ENCODE measurements at places on chromosomes 1 and 21.

- DNase-seq, result peak; percentile 25
These were observed 189.7 kb downstream of the SEC16B start for GRCh38 chr1:177780096-177780700.

DNA sequence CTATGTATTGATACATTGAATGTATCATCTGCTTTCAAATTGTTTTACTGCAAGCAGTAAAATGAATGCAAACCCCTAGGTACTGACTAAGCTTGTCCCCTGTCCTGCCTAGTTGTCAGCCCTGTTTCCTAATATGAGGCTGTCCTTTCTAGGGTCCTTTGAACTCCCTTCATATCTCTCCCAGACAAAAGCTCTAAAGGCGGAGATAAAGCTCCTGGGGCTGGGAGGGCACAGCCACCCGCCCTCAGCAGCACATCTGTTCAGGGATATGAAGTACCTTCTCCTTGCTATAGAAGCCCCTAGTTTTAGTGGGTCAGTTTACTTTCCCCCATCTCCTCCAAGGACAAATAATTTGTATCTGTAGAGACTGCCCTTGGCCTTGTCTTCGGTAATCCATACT is 93.1 kb upstream of the ETS2 start:
- no peak for DNase-seq

- DNase-seq, result no peak
These were observed 285.3 kb upstream of the VAMP3 start for GRCh38 chr1:7485826-7486225.

GRCh38 chr1:8816831-8817411 is 519 bp downstream of the RERE start:
- DNase-seq, result no peak

- DNase-seq, result no peak
These were observed 57.2 kb downstream of the TNN start for GRCh38 chr1:175124861-175125260.

- DNase-seq, result no peak
These were observed 92.3 kb downstream of the PRDM16 start for GRCh38 chr1:3161176-3161840.

GRCh38 chr21:34199121-34199910 is 125.9 kb downstream of the MRPS6 start:
- no peak for DNase-seq

DNA sequence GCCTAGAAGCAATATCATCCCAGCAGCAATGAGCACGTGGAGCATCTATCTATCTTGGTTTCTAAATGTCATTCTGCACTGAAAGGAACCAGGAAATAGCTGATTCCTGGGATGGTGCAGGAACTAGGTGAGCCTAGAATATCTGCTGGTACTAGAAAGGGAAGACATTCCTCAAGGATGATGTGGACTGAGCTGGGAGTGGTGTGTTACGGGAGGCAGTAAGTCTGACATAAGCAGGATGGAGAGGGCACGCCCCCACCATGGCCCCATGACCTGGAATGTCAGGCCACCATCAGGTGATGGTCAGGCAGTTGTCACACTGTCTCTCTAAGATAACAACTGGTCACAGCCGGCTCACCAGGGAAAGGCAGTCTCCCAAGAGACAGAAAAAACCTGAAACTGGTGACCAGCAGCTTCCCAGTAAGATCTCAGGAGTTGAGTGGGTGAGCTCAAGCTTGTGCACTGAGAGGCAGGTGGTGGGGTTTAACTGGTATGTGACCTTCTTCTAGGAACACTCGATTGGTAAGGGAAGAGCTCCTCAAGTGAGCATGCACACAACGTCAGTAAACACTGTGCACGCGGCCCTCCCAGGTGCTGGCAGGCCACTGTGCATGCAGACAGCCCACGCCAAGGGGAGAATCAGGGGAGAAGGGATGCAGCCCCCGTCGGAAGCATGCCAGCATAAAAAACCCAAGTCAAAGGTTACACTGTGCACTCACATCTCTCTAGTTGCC is 148.7 kb downstream of the ADSS2 start:
- no peak for DNase-seq

- DNase-seq, result no peak
These were observed 19.3 kb downstream of the RSBN1 start for GRCh38 chr1:113792986-113793385.

Data from NCI-H1105 (cell line).